D721Med (cell line): ENCODE measurements at places on chromosomes 3 and 15.
A peak's percentile ranks its signal among the peaks of the same experiment; 100 is the strongest.

DNA sequence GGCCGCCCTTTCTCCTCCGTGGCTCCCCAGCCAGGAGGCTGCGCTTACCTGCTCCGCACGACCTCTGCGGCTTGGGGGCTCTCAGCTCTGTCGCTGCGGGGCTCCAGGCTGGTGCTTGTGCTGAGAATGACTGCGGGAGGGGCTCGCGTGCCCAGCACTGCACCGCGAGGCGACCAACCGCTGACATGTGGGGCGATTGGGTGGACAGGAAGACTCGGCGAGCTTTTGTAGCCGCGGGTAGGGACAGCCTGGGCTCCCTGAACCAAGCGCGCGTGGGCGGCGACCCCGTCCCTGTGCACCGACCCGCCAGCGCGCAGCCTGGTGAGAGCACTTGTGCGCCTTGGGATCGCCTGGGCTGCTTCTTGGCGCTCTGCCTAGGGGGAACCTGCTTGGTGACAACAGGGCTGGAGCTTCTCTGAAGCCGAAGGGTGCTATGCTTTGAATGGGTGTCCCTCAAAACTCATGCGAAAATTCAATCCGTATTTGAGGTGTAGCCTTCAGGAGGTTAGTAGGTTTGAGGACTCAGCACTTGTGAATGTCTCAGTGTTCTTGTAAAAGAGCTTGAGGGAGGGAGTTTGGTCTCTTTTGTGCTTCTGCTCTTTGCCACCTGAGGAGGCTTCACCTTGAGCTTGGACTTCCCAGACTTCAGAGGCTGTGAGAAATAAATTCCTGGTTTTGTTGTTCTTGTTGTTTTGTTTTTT lies 50.4 kb downstream of the IL12A start:
- DNase-seq, result no peak

DNA sequence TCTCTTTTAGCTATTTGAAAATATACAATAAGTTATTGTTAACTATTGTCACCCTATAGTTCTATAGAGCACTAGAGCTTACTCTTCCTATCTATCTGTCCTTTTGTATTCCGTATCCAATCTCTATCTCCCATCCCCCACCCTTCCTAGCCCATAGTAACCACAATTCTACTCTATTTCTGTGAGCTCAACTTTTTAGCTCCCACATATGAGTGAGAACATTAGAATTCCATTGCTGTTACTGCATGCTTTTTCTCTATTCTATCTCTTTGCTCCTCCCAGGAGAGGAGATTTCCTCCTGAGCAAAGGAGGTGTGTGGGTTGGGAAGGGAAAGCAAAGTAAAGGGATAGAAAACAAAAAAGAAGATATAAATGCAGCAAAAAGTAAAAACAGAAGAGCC lies 105.6 kb upstream of the SLC4A7 start:
- no peak for DNase-seq

- no peak for DNase-seq
Observed at GRCh38 chr15:27070841-27071240, 99.9 kb downstream of the GABRG3 start.

DNA sequence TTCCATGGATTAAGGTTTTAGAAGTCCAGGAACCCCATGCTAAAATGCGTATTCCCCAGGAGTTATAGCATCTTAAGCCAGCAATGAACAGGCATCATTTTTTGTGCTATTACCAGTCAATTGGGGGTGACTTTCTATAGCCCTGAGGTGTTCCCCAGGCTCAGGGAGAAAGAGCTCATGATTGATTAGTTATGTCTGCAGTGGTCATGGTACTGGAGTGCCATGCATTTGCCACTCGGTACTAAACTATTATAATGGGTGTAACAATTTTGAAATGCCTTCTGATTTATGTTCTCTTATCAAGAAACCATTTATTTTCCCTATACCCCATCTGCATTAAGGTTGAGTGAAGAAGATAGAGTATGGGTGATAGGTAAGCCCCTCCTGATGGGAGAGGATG lies 11.9 kb downstream of the LRRC31 start:
- no peak for DNase-seq

DNA sequence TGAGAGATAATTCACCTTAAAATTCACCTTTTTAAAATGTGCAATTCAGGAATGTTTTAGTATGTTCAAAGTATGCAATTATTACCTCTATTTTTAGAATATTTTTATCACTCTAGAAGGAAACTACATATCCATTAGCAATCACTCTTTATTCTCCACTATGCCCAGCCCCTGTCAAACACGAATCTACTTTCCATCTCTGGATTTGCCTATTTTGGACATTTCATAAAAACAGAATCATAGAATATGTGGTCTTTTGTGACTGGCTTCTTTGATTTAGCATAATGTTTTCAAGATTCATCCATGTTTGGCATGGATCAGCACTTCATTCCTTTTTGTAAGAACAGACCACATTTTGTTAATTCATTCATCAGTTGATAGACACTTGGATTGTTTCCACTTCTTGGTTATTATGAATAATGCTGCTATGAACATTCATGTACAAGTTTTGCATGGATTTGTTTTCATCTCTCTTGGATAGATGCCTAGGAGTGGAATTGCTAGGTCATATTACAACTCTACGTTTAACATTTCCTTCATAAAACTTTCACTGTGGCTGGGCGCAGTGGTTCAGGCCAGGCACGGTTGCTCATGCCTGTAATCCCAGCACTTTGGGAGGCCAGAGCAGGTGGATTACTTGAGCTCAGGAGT lies 12.7 kb downstream of the HMCES start:
- DNase-seq, result no peak

DNA sequence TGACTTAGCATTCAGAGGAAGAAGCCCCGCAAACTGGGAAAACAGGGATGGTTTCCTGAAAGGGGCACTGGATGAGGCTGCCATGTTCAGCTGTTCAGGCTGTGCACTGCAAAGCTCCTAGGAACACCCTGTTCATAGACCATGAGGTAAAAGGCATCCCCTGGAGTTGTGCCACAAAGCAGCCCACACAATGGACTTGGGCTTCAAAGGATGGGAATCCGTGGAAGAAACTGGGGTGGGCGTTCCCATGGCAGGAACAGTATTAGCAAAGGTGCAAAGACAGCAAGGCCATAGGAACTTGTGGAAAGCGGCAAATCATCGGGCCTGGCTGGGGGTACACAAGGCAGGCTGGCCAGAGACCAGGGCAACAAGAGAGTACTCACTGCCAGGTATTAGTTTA lies 8.9 kb downstream of the OXTR start:
- no peak for DNase-seq

GRCh38 chr3:167872941-167873340 lies 137.4 kb downstream of the SERPINI1 start:
- DNase-seq, result no peak

DNA sequence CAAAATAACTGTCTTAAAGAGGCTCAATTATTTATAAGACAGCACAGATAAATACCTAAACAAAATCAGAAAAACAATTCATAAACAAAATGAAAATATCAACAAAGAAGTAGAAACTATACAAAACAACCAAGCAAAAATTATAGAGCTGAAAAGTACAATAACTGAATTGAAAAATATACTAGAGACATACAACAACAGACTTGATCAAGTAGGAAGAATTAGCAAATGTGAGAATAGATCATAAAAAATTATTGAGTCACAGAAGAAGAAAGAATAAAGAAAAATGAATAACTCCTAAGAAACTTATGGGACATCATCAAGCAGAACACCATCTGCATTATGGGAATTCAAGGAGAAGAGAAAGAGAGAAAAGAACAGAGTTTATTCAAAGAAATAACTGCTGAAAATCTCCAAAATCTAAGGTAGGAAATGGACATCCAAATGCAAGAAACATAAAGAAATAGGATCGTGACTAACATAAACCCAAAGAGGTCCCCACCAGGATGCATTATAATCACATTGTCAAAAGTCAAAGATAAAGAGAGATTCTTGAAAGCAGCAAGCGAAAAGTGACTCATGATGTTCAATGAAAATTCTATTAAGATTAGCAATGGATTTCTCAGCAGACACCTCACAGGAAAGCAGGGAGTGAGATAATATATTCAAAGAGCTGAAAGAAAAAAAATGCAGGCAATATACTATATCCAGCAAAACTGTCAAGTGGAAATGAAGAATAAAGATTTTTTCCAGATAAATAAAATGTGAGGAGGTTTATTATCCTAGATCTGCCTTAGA lies 85.9 kb downstream of the DCLK3 start:
- DNase-seq, result no peak

GRCh38 chr3:97636465-97636864 lies 128.1 kb upstream of the ARL6 start:
- no peak for DNase-seq

DNA sequence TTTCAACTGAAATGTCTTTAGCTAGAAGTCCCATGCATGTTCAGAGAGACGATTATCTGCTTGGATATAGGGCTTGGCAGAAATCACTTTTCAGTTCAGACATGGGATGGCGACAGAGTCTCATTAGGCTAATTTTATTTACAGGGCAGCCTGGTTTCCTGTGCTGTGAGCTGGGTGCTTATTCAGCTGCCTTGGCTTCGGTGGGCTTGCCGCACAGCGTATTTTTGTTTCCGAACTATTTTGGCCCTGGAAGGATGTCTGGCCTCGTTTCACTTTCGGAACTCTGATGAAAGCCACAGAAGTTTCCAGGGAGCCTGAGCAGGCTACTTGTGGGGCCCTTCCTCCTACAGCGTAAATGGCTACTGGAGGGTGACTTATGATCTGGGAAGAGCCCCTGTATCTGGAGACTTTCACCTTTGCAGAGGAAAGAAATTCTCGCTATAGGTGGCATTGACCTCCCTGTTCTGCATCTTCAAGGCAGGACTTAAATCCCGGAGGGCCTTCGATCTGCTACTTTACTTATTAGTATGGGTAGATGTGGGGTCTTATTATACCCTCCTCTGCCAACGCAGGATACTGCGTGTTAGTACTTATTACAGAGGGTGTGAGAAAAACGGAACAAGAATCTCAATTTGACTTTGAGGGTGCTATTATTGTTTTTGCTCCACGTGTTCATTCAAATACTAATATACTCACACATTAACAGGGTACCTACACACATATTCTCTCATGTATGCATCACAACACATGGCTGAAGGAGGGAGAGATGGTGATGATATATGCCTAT lies 364.0 kb upstream of the RBMS3 start:
- no peak for DNase-seq

GRCh38 chr15:40928821-40929659 lies at the start of gene DLL4:
Gene DLL4, plus strand, starts transcription at chr15:40929340. Its CDS starts 329 bp downstream, at chr15:40929669.
- peak; percentile 58 for DNase-seq

- DNase-seq, result no peak
Observed at GRCh38 chr15:88623061-88623460, 1.9 kb downstream of the AEN start.
